ENCODE measurements at places on chromosomes 11 and 22.

- no peak for DNase-seq
These were observed 6.6 kb upstream of the OR4B1 start for GRCh38 chr11:48210052-48210451.

- peak; percentile 25 for DNase-seq
These were observed 7.2 kb downstream of the POLD4 start for GRCh38 chr11:67345920-67346819.

DNA sequence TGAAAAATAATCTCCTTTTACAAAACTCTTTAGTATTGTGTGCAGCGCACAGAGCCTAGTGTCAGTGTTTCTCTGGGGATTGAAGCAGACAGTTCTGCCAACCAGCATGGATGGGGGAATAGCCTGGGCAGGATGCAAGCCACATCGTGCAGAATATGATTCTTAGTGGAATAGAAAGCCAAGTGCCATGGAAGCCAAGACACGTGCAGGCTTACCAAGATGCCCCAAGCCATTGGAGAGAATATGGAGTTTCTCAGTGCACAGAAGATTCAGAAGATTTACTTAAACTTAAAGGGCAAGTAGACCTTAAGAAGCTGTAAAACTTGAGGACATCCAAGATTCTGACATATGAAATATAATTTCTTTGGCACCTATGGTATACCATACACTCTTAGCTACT lies 917.6 kb downstream of the NTM start:
- no peak for DNase-seq

GRCh38 chr11:91800208-91800914 lies 424.3 kb upstream of the FAT3 start:
- DNase-seq, result no peak

GRCh38 chr22:33314316-33314715 lies 256.1 kb upstream of the SYN3 start:
- no peak for DNase-seq

DNA sequence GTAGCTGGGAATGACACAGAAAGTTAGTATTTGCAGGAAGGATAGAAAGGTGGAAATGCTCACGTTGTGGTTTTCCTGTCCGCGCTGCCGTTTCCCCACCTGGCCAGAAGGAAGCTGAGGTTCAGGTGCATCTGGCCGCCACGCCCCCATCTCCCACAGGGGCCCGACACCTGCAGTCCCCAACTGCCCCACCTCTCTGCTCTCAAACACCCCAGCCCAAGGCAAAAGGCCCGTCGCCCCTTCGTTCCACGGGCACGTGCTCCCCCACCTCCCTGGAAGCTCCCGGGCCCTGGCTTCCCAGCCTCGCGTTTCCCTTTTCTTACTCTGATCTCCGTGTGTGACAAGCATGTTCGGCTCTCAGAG lies 985.1 kb downstream of the BRD1 start:
- DNase-seq, result no peak

- no peak for DNase-seq
These were observed 93.7 kb downstream of the STIM1 start for GRCh38 chr11:3949125-3949524.

DNA sequence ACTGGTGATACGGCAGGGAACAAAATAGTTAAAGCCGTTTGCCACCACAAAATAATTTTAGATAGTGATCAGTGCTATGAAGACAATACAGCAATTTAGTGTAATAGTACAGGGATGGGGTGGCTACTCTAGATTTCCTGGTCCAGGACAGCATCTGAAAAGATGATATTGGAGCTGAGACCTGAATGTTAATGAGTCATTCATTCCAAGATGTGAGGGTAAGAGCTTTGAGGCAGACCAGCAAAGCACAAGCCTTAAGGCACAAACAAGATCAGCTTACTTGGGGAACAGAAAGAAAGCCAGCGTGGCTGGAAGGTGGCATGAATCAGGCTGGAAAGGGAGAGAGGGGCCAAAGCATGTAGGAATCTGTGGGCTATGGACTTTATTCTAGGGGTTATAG lies 132.3 kb downstream of the TRIM44 start:
- no peak for DNase-seq

GRCh38 chr11:60657888-60658287 lies 41.5 kb upstream of the MS4A8 start:
- peak; percentile 21 for DNase-seq

GRCh38 chr11:125773516-125773915 lies 5.1 kb downstream of the PATE2 start:
- DNase-seq, result no peak

DNA sequence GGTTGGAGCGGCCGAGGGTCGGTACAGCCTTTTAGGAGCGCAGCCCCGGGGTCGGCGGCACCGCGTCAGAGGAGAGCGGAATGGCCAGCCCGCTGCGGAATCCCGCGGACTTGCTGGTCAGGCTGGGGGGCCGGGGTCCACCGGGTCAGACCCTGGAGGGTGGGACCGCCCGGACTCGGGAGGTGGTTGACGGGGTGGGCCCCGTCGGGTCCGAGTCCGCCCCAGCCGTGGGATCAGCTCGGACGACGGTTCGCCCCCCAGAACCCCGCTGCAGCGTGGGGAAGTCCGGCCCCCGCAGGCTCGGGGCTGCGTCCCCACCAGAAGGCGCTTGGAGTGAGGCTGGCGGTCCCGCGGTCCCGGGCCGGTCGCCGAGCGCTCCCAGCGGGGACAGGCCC lies 301 bp upstream of the ADM2 start:
- DNase-seq, result no peak

- DNase-seq, result peak; percentile 92
These were observed at the start of gene DYNC2H1 for GRCh38 chr11:103108933-103109817. DYNC2H1 (plus strand) TSS chr11:103109426; CDS start chr11:103109575, 149 bp downstream.

- no peak for DNase-seq
These were observed 1461.1 kb downstream of the BRD1 start for GRCh38 chr22:48366591-48366990.

DNA sequence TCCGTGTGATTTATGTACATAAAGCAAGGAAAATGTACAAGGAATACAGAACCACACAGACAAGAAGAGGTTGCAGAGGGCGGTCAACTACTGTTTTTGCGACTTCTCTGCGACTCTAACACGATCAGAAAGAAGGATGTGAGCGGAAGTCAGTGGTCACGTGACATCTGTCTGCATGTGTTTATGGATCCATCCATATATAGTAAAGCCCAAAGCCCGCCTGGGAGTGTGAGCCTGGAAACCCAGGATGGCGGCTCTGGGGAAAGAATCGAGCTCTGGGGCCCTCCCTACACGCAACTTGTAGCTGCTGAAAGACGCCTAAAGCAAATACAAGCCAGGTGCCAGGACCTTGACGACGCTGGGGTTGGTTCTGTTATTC lies 8.8 kb downstream of the OSBPL5 start:
- no peak for DNase-seq

DNA sequence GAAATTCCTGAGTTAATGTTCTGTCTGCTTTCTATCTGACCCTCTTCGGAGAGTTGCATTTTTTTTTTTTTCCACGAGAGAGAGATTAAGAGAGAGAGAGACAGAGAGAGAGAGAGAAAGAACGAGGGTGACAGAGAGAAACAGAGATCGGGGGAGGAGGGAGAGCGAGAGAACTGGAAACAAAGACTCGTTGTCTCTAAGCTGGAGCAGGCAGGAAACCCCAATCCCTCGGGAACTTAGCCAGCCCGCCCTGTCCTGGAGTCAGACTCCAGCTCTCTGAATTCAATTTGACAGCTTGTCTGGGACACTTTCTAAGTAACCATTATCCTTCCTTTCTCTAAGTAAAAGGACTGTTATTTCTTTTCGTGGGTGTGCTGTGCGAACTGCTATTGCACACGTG lies 76.9 kb downstream of the KCNJ1 start:
- no peak for DNase-seq

- no peak for DNase-seq
These were observed 2.1 kb downstream of the NRIP3 start for GRCh38 chr11:9001736-9002135.

DNA sequence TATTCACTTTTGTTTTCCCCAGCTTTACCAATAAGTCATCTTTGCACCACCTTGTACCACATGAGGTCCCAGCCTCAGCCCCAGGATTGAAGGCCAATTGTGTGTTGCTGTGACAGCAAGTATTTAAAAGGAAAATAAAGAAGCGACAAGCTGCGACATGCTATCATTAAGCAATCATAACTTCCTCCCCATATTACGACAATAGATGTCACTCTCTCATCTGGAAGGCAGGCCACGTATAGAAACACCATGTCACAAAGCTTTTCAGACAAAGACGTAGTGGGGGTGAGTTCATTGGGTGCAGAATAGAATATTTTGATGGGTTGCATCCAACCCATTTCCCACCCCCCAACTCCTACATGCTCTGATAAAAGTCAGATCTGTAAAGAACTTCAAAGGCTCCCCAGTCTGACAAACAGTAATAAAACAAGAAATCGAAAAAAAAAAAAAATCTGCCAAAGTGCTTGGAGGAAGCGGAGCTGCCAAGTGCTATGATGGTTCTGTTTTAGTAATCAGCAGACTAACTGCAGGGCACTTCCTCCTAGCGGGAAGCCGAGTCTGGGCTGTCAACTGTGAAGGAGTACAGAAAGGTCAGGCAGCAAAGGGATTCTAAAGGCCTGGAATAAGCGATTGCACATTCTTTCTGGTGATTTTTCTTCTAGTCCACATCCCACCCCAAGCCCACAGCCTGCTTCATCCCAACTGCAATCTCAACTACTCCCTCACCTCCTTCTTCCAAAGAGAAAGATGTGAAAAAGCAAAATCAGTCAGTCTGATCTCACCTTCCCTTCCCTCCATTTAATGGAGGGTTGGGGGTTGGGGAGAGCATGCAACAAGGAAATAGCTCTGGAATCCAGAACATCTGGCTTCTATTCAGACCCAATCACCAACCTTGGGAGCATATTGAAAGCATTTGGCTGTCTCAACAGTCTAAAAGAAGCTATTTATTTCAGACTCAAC lies 131.4 kb upstream of the UBASH3B start:
- no peak for DNase-seq

DNA sequence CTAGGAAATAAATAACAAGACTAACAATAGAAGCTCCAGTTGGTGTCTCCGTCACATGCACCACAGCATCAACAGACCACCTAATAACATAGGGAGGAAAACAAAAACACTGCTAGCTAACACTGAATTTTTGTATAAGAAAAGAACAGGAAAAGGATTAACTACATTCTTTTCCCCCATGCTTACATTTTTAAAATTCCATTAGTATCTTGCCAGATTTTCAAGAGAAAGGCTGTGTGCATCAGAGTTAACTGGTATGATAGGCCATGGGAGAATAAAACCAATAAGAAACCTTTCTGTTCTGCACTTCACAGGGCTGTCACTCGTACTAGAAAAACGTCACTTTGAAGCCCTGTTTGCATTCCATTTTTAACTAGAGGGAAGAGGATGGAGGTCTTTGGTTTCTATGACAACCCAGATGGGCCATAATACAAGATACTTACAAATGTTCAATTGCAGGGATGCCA lies 79.0 kb downstream of the LARGE2 start:
- DNase-seq, result no peak

DNA sequence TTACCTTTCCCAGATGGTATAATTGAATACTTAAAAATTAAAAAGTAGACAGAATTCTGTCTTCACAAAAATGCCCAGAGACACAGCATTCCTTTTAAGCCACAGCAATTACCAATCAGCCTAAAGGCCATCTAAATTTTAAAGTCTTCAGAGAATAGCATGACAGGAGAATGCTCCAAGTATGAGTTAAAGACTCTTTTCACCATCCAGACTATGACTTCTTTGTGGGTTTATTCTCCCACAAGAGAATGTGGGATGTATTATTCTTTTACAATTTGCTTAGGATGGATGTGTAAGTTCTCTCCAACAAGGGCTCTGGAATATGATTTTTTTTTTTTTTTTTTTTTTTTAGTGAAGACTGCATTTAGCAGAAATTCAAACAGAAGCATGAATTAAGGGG lies 249.9 kb downstream of the TTC28 start:
- DNase-seq, result no peak

DNA sequence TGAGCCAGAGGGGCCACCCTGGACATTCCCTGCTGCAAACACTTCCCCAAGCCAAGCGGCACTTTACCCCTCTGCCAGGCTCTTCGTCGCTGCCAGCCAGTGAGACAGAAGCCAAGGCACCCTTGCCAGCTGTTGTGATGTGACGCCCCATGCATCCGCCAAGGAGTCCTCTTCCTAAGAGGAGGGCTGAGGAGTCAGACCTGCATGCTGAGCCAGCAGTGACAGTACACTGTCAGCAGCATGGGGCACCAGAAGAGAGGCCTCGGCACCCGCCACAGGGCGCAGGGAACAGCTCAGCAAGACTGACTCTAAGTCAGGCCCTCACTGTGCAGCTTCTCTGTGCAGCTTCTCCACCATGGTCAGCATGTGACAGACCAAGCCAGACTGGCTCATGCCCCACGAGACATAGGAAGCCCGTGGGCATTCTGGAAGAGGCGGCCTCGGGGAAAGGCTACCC lies 26.4 kb downstream of the VPS37C start:
- no peak for DNase-seq

- no peak for DNase-seq
These were observed 136.0 kb downstream of the C11orf58 start for GRCh38 chr11:16874275-16874975.

All from WERI-Rb-1 (cell line).